ENCODE measurements at places on chromosomes 7 and 10.

DNA sequence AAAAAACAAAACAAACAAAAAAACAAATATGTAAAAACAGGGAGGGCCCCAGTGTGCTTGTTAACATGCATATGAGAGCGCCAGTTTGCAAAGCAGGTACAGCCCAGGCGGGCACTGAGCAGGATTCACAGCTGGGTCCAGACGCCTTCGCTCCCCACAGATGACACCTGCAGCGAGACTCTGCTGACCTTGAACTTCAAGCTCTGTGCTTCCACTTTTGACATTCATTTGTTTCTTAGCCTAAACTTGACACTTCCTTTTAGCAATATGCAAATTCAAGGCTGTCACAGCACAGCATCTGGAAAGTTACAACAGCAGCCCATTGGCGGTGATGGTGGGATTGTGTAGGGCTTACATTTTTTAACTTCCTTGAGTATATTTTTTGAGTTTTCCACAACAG is 88.8 kb upstream of the TNS3 start:
- DNase-seq = no peak

GRCh38 chr10:128630787-128631252 is 504.6 kb upstream of the MKI67 start:
- DNase-seq = no peak

DNA sequence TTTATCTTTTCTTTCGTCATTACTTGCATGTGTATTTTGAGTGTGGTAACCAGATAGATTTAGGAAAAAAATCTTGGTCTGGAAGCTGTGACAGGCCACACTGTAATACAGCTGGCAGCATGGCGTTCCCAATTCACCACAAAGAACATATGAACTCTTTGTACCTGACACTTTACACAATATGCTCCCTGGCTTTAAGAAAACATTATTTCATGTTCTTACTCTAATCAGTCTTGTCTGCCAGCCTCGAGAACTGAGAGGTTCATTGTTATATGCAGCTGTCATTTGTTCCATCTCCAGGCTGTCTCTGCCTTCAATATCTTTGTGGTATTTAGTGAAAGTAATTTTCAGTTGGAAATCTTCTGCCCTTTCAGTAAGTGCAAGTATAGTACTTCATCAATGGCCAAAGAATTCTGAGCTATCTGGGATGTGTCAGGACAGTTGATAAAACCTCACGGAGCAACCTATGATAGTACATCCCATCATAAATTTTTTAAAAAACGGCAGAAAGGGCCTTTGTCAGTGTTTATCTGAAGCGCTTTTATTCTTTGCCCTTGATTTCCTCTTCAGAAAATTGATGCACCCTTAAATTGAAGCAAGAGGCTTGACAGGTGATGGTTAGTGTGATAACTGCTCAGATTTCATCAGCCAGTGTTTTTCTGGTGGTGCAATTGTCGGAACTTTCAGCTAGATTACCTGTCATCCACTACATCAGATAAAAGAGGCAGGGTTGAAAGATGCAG is 146.3 kb upstream of the SP8 start:
- DNase-seq = no peak

- no peak for DNase-seq
Observed at GRCh38 chr7:158495786-158496185, 91.8 kb downstream of the PTPRN2 start.

DNA sequence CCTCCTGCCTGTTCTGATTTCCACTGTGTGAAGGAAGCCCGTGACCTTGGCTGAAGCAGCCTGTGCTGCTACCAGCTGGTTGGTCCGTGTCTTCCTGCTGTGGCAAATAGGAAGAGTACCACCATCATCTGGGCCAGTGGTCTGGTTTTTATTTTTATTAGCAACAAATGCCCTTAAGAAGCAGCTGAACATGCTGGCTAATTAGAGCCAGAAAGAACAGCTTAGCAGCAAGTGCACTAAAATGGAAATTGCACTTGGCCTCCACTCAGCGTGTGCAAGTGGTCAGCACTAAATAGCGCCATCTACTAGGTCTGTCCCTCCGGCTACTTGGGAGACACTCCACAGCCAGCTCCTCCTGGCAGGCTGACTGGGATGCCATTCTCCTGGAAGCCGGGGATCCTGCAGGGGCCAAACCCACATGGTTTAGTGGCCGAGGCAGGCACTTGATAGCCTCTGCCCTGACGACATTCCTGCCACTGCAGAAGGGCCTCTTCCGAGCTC is 690.3 kb upstream of the FOXK1 start:
- no peak for DNase-seq

DNA sequence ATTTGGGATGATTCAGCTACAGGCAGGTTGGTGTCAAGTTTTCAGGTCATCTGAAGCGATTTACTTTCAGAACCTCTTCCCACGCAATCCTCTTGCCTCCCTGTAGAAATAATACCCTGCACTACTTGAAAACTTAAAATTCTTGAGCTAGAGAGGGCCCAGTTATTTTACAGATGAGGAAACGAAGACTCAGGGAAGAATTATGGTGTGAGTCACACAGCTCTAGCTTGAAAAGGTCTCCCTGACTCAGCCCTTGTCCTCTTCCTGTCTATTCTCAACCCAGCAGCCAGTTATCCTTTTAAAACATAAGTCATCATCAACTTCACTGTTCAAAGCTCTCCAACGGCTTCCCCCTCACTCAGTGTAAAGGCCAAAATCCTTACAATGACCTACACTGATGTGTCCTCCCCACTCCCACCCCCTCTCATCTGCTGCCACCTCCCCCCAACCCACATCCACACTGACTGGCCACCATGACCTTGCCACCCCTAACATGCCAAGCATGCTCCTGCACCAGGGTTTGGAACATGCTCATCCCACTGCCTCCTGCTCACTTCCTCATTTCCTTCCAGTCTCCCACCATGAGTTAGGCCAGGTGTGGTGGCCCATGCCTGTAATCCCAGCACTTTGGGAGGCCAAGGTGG is 3.4 kb downstream of the DNMBP start:
- no peak for DNase-seq

Data from stimulated activated CD4-positive, alpha-beta T cell treated with anti-CD3 and anti-CD28 coated beads, Interleukin-15, amount 100 ng/mL, for 1 hour (primary cell).